Stimulated activated CD8-positive, alpha-beta memory T cell treated with anti-CD3 and anti-CD28 coated beads, Interleukin-4, amount 100 ng/mL, for 4 hours (primary cell): ENCODE measurements at places on chromosomes 1 and 21.

GRCh38 chr1:159843459-159843858 is 16.8 kb downstream of the SLAMF8 start:
- DNase-seq = no peak

GRCh38 chr1:214164173-214164572 is 116.8 kb upstream of the SMYD2 start:
- DNase-seq = no peak

GRCh38 chr1:94296018-94296417 is 58.6 kb upstream of the ARHGAP29 start:
- no peak for DNase-seq

GRCh38 chr1:53270107-53270506 is 31.8 kb upstream of the MAGOH start:
- no peak for DNase-seq

GRCh38 chr1:27596261-27596660 is 7.7 kb downstream of the AHDC1 start:
- DNase-seq = no peak

DNA sequence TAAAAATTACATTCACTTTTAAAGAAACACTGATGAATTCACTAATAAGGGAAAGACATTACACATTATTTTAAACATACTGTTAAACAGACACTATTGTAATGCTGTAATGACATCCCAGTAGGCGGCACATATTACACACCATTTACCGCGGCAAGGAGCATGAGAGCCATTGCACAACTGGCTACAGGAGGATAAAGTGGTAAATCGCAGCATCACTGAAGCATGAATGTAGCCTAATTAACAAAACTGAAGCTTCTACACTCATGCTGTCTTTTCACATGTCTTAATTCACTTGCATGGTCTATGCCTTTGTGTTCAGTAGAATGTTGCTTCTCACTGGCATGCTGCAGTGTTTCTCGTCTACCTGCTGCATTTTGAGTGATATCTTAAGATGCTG is 1046.0 kb downstream of the MRPL39 start:
- DNase-seq = no peak

DNA sequence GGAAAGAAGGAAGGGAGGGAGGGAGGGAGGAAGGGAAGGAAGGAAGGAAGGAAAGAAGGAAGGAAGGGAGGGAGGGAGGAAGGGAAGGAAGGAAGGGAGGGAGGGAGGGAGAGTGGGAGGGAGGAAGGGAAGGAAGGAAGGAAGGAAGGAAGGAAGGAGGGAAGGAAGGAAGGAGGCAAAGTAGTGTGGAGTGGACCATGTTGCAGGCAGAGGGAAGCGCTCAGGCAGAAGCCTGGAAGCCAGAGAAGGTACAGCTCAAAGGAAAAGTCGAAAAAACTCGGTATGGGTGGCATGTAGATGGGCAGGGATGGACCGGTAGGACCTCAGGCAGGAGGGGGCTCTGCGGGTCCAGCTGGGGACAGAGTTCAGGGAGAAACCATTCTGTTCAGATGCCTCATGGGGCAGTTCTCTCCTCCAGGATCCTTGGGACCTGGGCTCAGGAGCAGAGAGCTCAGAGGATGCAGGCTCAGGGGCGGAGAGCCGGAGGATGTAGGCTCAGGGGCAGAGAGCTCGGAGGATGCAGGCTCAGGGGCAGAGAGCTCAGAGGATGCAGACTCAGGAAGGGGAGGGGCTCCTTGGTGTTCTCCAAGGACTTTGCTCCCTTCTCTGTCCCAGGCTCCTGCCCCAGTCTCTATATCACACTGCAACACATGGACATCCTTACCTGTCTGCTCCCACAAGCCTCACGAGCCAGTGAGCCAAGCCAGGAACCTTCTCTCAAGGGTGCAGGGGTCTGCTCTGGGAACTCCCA is 13.6 kb upstream of the PADI3 start:
- no peak for DNase-seq

- no peak for DNase-seq
These were observed 727.7 kb upstream of the NCAM2 start for GRCh38 chr21:20270365-20271055.

DNA sequence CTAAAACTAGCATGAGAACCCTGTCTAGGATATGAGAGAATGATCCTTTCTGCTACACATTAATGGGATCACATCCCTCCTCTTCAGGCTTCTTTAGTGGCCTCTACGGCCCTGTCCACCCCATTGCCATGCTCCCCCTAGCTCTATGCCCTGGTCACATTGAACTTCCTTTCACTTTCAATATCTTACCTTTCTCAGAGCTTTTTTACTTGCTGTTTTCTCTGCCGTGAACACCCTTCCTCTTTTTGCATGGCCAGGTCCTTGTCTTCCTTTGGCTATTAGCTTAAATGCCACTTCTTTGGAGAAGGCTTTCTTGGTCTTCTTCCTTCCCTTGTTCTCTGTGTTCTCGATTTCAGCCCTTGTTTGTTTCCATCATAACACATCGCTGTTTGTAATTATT is 97.4 kb downstream of the GIPC2 start:
- no peak for DNase-seq

DNA sequence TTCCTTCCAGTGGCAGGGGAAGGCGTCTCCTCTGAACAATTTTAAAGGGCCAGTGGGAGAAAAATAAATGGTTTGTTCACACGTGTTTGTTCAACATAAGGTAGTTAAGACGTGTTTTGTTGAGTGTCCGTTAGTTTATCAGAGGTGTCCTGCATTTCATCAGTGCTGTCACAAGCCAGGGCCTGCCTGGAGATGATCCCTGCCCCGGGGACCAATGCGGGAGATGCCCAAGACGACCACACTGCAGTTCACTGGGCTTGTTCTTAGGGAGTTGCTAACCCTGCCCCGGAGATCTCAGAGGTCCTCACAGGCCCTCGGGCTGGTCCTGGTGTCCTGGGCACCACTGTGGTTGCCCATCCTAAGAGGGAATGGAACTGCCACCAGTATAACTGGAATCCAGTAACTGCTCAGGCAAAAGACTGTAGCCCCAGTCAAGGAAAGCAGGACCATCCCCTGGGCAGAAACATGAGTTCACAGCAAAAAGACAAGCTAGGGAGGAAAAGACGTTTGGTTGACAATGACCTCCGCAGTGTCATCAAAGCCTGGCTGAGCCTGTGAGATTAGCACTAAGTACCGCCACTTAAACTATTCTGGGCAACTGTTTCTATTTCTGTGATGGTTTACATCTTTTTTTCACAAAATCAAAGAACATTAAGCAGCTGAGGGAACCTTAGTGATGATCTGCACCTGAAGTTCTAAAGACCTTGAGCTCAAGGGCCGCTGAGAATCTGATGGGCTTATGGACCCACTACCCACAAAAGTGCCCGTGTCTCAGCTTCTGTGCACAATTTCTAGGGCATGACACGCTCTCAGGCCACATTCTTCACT is 44.9 kb upstream of the LIN9 start:
- DNase-seq = no peak

- no peak for DNase-seq
These were observed 162.5 kb downstream of the RWDD3 start for GRCh38 chr1:95396557-95396956.

- DNase-seq = no peak
These were observed 169.2 kb upstream of the B3GALT2 start for GRCh38 chr1:193355626-193356025.

GRCh38 chr1:22786719-22787489 is 76.3 kb downstream of the EPHB2 start:
- DNase-seq = no peak

- DNase-seq = no peak
These were observed 18.1 kb upstream of the LBR start for GRCh38 chr1:225445639-225446594.

- DNase-seq = no peak
These were observed 45.2 kb downstream of the RPS6KA1 start for GRCh38 chr1:26574719-26575251.

GRCh38 chr1:232472485-232473041 is 157.4 kb downstream of the SIPA1L2 start:
- no peak for DNase-seq

GRCh38 chr1:193609592-193609991 is 423.2 kb upstream of the B3GALT2 start:
- no peak for DNase-seq

GRCh38 chr21:43803558-43804300 is 14.4 kb downstream of the RRP1 start:
- no peak for DNase-seq

DNA sequence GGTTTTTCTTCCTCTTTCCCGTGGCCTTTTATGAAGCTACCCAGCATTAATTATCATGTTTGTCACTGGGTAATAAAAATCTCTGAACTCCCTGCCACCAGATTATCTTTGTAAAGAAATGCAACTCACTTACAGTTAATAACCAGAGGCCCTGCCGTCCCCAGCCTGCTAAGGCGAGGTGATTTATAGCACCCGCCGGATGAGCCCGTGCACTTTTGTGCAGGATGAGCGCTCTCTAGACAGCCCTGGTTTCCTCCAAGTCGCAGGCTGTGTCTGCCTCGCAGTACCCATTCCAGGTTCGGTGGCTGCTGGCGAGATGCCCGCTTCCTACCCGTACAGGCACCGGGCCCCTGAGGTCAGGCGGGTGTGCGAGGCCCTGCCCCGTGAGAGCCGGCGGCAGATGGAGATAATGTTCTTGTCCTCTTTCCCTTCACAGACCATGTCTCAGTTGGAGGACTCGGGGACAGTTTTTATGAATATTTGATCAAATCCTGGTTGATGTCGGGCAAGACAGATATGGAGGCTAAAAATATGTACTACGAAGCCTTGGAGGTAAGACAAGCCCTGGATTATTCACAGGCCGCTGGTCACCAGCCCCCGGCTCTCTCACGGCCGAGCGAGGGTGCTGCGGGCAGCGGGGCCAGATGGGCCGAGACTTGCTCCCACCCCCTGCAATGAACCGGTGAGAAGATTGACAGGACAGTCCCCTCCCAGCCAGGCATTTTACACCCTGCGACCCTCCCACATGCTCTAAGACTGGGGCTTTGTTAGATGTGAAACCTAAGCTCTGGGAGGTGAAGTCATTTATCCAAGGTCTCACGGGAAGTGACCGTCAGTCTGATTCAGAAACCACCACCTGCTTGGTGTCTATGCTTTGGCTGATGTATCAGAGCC is 28.5 kb upstream of the SELENON start:
- DNase-seq = no peak

- no peak for DNase-seq
These were observed 388.5 kb downstream of the LMO4 start for GRCh38 chr1:87717157-87717670.

- no peak for DNase-seq
These were observed 19.9 kb upstream of the SERPINC1 start for GRCh38 chr1:173937062-173937461.

GRCh38 chr1:233025157-233025556 is 74.7 kb downstream of the NTPCR start:
- DNase-seq = no peak

GRCh38 chr1:93977598-93977945 is 68.3 kb upstream of the GCLM start:
- DNase-seq = no peak

- no peak for DNase-seq
These were observed 12.7 kb downstream of the FASLG start for GRCh38 chr1:172671591-172671990.

- DNase-seq = no peak
These were observed 20.6 kb downstream of the NPR1 start for GRCh38 chr1:153698923-153699714.

GRCh38 chr1:211541720-211542477 is 37.1 kb downstream of the SLC30A1 start:
- no peak for DNase-seq

GRCh38 chr1:229028544-229028943 is 242.4 kb upstream of the RAB4A start:
- no peak for DNase-seq

GRCh38 chr21:26025536-26026512 is 144.7 kb downstream of the APP start:
- no peak for DNase-seq

- no peak for DNase-seq
These were observed 47.0 kb upstream of the CSF1 start for GRCh38 chr1:109863667-109864046.

DNA sequence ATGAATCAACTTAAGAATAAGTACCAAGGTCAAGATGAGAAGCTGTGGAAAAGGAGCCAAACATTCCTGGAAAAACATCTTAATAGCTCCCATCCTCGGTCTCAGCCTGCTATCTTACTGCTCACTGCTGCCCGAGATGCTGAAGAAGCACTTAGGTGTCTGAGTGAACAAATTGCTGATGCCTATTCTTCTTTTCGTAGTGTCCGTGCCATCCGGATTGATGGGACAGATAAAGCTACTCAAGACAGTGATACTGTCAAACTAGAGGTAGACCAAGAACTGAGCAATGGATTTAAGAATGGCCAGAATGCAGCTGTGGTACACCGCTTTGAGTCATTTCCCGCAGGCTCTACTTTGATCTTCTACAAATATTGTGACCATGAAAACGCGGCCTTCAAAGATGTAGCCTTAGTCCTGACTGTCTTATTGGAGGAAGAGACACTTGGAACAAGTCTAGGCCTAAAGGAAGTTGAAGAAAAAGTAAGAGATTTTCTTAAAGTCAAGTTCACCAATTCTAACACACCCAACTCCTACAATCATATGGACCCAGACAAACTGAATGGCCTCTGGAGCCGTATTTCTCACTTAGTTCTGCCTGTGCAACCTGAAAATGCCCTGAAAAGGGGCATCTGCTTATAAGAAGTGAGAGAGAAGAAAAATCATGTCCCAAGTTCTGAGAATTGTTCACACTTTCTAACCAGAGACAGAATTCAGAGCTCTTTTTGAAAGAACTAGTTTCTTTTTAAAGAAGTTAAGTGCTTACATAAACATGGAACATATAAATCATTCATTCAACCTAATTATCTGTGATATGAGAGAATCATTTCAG is 35.7 kb downstream of the TOR1AIP1 start:
- no peak for DNase-seq

GRCh38 chr1:208074353-208074752 is 163.4 kb upstream of the CD34 start:
- no peak for DNase-seq

DNA sequence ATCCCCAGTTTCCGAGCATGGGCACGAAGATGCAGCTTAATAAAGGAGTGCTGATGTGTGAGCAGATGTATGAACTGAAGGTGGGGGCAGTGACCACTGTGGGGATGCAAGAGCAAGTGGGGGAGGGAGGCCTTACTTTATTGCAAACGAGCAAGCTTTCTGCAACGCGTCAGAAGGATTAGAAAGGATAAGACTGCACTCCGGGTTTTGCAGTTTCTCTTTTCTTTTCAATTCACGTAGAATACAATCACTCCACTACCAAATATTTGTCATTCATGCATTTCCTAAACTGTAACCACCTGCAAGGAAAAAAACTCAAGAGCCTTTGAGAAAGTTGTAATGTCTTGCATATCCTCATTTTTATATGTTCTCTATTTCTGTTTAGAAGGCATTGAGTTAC is 4.3 kb upstream of the OR2C3 start:
- no peak for DNase-seq

- DNase-seq = no peak
These were observed 35.3 kb downstream of the DTL start for GRCh38 chr1:212070720-212071302.

- DNase-seq = no peak
These were observed at the start of gene ABCG1 for GRCh38 chr21:42218836-42219605. Gene ABCG1 (plus strand): TSS chr21:42219140. CDS start chr21:42219263, 123 bp downstream.

- no peak for DNase-seq
These were observed 32.9 kb downstream of the GRHL3 start for GRCh38 chr1:24351918-24352627.

- DNase-seq = no peak
These were observed 83.0 kb upstream of the IVNS1ABP start for GRCh38 chr1:185400052-185400451.
